ENCODE measurements at places on chromosomes 3 and 15.

- peak; percentile 16 for DNase-seq
Observed at GRCh38 chr3:33096093-33096868, 665 bp downstream of the GLB1 start.

GRCh38 chr15:75456710-75457109, 5.2 kb upstream of the SIN3A start:
- no peak for DNase-seq

- no peak for DNase-seq
Observed at GRCh38 chr3:149736953-149737205, 15.4 kb downstream of the COMMD2 start.

DNA sequence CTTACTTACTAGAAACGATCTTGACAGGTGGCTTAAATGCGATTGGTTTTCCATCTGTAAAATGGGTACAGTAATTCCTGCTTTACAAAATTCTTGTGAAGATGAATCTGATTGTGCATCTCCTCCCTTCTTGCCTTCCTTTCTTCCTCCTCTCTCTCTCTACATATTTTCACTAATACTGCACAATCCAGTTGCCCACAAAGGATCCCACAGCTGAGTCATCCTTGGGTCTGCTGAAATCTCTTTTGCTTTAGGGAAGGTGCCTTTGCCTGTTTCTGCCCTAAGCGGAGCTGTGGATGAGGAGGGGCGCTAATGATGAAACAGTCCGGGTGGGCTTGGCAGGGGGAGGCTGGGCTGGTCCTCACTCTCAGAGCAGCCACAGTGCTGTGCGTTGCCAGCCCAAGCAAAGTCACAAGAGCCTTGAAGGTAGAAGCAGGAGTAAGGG, 46.1 kb downstream of the AMOTL2 start:
- no peak for DNase-seq

- no peak for DNase-seq
Observed at GRCh38 chr3:185270262-185270955, 16.6 kb upstream of the EHHADH start.
